Fibroblast of the aortic adventitia (primary cell): ENCODE measurements at places on chromosomes 13 and 19.

- DNase-seq: no peak
These were observed 74.0 kb downstream of the PDS5B start for GRCh38 chr13:32660227-32660626.

- peak; percentile 22 for DNase-seq
These were observed 621 bp downstream of the FBL start for GRCh38 chr19:39845584-39845932.

DNA sequence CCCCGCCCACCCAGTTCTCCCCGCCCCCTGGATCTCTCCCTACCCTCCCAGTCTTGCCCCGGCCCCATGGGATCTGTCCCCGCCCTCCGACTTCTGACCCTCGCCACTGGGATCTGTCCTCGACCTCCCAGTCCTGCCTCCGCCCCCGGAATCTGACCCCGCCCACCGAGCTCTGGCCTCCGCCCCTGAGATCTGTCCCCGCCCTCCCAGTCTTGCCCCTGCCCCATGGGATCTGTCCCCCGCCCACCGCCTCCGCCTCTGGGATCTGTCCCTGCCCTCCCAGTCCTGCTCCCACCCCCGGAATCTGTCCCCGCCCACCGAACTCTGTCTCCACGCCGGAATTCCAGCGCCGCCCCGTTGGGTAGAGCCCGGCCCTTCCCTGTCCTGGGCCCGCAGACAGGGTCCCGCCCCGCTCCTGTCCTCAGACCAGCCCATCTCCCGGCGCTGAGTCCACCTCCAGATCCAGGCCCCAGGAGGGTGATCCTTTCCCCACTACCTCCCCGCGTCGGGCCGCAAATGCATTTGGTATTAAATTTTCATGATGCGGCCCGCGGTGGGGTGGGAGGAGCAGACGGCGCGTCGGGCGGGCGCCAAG, 1.5 kb upstream of the SLC17A7 start:
- peak; percentile 80 for DNase-seq

- peak; percentile 11 for DNase-seq
These were observed 5.2 kb downstream of the SPATA13 start for GRCh38 chr13:24165746-24166145.

DNA sequence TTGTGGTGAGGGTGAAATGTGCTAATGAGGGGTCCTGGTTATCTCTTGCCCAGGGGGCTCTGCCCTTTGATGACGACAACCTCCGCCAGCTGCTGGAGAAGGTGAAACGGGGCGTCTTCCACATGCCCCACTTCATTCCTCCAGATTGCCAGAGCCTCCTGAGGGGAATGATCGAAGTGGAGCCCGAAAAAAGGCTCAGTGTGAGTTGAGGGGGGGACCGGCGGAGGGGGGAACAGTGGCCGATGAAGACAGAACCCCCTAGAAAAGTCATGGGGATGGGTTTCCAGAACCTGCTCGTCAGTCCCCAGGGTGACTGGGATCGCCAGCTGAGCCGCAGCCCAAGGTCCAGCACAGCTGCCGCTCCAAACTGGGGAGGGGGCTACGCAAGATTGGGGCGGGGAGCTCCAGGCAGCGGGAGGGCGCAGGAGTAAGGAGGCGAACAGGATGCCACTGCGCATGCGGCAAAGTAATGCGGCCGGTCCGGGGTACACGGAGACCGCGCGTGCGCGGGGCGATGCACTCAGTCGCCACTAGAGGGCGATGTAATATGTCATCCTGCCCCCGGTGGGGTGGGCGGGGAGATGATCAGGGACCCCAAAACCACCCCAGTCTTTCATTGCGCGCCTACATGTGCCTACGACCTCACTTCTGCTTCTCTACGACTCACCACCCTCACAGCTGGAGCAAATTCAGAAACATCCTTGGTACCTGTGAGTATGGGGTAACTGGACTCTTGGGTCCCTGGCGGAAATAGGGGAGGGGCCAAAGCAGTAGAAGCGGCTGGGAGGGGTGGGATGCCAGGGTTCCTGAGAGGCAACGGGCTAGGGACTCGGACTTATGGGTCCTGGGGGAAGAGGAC, 17.9 kb downstream of the BRSK1 start:
- peak; percentile 75 for DNase-seq

DNA sequence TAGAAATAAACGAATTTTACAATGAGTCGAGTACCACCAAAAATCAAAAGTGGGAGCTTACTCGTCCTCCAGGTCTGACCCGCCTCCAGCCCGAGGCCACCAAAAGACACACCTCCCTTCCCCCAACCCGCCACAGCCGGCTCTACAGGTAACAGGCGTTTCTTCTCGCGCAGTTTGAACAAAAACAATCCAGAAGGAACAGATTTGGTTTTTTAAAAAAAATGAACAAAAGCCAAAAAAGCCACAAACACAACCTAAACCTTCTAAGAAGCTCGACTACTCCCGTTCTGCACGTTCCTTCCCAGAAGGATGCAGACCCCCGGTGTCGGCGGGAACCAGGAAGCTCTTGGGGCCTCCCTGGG, 671 bp downstream of the ZDHHC20 start:
- DNase-seq: peak; percentile 8

GRCh38 chr19:40411125-40411842, 1.9 kb downstream of the PRX start:
- no peak for DNase-seq

- DNase-seq: no peak
These were observed 64.0 kb upstream of the TNFRSF19 start for GRCh38 chr13:23506071-23506806.

GRCh38 chr13:28531077-28531844, 36.3 kb upstream of the FLT1 start:
- DNase-seq: peak; percentile 12

DNA sequence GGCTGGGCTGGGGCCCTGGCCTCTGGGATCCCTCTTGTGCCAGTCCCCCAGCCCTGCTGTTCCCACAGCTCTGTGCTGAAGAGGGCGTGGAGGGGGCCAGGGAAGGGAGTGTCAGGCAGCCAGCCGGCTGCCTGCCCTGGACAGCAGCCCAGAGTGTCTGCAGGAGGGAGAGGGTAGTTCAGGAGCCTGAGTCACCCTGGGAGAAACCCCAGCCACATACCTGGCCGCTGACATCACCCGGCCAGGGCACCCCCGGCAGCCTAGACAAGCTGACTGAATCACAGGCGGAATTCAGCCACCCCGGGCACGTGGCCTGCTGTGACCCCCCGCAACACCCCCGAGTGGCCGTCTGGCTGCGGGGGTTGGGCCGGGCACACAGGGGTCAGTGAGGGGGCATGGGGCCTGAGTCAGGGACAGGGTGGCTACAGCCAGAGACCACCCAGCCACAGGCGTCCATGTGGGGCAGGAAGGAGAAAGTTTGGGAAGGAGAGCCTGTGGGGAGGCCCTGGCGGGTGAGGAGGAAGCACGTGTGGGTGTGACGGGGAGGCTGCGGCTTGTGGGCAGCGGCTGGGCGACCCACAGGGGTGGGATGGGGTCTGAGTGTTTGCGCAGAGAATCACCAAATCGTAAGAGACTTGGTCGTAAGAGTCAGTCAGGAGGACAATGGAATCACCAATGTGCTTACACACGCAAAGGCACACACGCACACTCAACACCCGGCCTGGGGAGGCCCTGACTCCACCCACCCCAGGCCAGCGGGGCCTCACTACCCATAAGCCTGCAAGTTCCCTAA, 11.9 kb upstream of the FOSB start:
- DNase-seq: peak; percentile 99

- DNase-seq: no peak
These were observed 274.6 kb downstream of the ITGBL1 start for GRCh38 chr13:101727118-101727517.

DNA sequence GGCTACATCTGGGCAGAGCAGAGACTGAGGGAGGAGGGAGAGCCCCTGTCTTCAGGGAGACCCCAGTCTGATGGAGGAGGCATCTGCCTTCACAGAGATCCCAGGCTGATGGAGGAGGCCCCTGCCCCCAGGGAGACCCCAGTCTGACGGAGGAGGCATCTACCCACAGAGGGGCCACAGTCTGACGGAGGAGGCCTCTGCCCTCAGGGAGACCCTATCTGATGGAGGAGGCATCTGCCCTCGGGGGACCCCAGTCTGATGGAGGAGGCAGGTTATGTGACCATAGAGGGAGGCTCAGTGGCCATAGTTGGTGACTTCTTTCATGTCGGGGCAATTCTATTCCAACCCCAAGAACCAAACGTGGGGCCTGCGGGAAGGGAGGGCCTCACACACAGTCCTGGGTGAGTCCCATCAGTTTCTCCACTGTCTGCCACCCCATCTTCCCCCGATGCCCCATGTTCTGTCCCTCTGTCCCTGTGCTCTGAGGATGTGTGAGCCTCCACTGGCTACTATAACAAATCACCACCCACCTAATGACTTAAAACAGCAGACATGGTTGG, 14.3 kb downstream of the MISP start:
- DNase-seq: no peak

- no peak for DNase-seq
These were observed 136.1 kb downstream of the KCTD12 start for GRCh38 chr13:76750126-76750525.

DNA sequence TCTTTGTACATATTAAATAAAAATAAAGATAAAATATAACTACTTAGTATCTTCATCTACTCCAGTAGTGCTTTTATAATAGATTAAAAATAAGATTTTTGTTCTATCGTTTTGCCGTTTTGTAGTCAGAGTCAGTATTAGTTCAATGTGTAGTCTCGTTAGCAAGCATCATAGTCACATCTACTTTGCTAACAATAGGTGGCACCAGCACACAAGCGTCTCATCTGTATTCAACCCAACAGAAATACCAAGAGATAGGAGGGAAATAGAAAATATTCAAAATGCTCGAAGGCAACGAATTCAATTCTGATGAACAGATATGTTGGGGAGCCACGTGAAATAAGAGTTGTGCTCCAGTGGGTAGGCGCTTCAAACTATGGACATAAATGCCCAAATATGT, 21.4 kb upstream of the MICU2 start:
- peak; percentile 50 for DNase-seq

GRCh38 chr19:48627201-48627864, 8.0 kb downstream of the SPHK2 start:
- DNase-seq: no peak

DNA sequence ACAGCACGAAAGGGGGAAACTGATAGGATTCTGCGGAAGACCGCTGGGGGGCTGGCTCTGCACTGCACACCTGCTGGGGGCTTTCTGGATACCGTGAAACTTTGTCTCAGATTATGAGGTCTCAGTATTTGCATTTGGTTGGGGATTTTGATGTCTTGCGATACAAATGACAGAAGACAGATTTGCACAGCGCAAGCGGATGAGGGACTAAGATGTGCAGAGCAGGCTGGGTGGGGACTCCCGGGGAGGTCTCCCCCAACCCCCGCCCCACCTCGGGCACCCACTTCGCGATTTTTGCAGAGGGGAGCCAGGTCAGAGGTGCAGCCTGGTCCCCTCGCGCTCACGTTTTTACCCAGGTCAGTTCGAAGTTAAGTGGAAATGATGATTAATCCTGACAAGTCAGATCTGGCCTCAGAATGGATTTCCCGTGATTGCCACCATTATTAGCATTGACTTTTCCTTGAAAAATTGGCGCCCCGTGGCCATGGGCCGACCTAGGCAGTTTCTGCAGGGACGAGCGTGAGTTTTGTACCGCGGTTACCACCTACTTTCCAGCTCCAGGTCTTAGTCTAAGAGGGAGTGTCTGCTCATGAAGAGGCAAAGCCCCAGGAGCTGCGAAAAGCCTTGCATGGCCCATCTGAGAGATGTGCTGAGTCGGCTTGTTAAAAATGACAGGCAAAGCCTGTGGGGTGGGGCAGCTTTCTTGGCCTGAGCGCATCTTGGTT, 1.3 kb upstream of the GJB2 start:
- DNase-seq: no peak
